Foreskin keratinocyte (primary cell): ENCODE measurements at places on chromosomes 12 and 14. TPM values are rescaled to one million over a fixed set of nuclear protein-coding genes. Genes with fewer than 3 reads are reported as not detected.

Gene PAX9
- total RNA-seq: 0.03 and 0.18 TPM in 2 replicates

Gene FAR2
- total RNA-seq: 10.1 and 12.9 TPM in 2 replicates

Gene CPNE6
- total RNA-seq: not detected in 2 replicates

Gene USP44
- 0.03 TPM in 1 of 2 replicates, not detected in the other for total RNA-seq

DNA sequence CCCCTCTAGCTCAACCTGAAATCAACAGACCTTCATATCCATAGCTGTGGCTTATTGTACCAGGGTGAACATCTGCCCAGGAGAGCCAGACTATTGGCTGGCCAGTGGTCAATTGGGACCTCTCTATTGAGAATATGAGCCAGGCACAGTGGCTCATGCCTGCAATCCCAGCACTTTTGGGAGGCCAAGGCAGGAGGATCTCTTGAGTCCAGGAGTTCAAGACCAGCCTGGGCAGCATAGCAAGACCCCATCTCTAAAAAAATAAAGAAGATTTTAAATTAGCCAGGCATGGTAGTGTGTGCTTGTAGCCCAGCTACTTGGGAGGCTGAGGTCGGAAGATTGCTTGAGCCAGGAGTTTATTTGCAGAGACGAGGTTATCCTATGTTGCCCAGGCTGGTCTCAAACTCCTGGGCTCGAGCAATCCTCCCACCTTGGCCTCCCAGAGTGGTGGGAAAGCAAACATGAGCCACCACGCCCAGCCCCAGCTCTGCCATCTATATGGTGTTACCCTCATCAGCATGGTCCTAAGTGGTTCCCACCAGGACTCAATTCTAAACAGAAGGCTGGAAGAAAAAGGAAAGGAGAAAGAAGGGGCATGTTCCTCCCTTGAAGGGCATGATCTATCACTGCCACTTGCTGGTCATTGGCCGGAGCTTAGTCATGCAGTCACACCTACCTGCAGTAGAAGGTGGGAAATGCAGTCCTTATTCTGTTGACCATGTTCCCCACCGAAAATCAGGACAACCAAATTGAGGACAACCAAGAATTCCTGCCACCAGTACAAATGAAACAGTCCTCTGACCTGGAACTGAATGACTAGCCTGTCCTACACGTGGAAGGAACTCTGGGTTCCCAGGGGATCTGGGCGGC is 33.7 kb upstream of the IFT81 start:
- no peak for DNase-seq

GRCh38 chr14:59277659-59278058 is 89.2 kb downstream of the DAAM1 start:
- no peak for DNase-seq

GRCh38 chr14:21915826-21916225 is 242.2 kb upstream of the OR4E1 start:
- no peak for DNase-seq

- DNase-seq: no peak
These were observed 2.3 kb downstream of the HSPA2 start for GRCh38 chr14:64542836-64543201.

GRCh38 chr14:104317492-104317805 is 179.1 kb downstream of the KIF26A start:
- no peak for DNase-seq

GRCh38 chr12:19884021-19884492 is 444.8 kb downstream of the AEBP2 start:
- DNase-seq: no peak

DNA sequence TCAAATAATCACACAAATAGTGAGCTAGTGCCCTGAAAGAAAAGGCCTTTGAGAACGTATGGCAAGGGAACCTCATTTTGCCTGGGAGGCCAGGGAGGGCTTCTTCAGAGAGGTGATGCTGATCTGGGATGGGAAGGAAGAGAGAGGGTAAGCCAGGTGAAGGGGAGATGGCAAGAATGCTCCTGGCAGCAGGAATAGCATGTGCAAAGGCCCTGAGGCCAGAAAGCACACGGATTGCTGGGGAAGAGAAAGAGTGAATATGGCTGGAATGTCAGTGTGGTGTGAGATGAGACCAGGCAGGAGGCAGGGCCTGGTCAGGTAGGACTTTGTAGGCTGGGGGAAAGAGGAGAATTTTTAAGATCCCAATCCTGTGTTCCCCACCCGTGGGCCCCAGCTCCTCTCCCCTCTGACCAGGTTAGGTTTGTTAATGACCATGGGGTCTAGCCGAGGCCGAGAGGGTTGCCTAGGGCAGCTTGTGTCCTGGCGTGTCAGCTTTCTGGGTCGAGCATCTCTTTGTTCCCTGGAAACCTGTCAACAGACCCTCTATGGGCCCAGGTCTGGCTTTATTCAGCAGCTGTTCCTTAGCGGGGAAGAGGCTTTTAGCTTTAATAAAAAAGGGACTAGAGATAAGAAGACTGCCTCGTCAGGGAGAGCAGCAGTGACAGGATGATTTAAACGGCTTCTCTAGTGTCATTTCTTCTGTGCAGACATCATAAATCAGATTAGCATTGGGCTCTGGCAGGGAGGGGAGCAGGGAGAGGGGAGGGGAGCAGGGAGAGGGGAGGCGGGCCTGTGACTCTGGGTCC is 123.4 kb downstream of the ADCK1 start:
- no peak for DNase-seq
